Hematopoietic multipotent progenitor cell treated with erythropoietin and hydrocortisone succinate and interleukin-3 and kit ligand, for 15 days (in vitro differentiated cells): ENCODE measurements at places on chromosomes 2 and 18.

DNA sequence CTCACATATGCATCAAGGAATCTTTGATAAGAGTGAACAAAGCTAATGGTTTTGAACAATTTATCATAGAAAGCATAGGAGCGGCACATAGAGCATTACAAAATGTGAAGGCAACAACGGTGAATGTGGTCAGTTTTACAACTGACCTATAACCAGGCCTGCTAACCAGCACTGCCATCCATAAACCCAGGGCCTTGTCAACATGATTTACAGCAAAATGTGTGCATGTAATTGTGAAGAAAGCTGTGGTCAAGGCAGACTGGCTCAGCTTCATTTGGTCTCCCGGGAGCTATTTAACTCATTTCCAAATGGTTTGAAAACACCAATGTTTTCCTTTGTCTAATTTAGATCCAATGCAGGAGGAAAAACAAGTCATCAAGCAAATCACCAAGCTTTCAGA, 119.8 kb downstream of the DHRS9 start:
- DNase-seq: no peak

DNA sequence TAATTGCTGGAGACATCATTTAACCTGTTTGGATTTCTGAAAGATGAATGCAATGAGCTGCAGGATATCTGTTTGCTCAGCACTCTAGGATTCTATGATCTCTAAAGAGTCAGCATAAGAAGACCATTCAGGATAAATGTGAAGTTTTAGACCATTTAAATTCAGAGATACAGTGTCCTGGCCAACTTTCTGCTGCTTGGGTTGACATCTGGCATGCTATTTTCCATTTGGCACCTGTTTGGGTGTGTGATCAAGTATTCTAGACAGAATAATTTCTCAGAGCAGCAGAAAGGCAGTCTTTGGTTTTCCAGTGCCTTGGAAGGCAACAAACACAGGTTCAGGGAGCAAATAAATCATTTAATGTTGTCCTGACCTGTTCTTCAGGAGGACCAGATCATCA, 144.8 kb upstream of the NDUFV2 start:
- DNase-seq: no peak

DNA sequence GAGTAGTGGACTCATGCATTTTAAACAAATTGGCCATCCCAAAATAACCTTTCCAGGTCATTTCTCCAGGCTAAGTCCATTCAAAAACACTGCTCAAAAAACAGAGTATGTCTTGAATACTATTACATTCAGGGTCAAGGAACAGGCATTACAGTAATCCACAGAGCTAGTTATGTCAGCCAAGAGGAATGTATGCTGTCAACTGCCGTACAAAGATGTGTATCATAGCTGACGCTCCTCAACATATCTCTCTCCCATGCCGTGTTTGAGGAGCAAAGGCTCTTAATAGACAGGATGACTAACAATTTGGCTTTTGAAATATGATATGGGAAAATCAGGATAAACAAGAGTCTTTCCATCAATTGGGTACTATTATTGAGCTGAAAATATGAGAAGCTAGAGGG, 68.8 kb upstream of the KCTD1 start:
- DNase-seq: no peak

- DNase-seq: no peak
Measured at GRCh38 chr2:29119211-29119610, 4.0 kb downstream of the CLIP4 start.

DNA sequence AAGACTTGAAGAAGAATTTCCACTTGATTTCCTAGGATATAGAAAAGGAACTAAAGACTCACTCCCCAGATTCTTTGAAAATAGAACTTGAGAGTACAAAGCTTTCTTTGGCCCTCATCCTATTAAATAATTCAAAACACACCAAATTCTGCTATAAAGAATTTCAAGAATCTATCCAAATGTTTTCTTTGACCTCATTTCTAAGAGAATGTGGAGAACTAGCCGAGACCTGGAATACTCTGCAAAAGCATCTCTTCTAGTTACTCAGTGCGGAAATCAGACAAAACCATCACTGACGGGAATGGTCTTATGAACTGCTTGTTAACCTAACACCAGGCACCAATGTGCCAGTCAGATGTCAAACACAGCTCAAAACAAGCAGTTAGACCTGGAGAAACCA, 44.2 kb upstream of the ARL5A start:
- DNase-seq: no peak

DNA sequence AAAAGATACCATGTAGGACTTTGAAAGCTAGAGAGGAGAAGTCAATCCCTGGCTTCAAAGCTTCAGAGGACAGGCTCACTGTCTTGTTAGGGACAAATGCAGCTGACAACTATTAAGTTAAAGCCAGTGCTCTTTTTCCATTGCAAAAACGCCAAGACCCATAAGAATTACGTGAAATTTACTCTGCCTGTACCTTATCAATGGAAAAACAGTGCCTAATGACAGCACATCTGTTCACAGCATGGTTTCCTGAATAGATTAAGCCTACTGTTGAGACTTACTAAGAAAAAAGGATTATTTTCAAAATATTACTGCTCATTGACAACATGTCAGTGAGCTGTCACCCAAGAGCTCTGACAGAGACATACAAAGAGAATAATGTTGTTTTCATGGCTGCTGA, 52.9 kb downstream of the ANKRD12 start:
- DNase-seq: peak; percentile 25

- no peak for DNase-seq
Measured at GRCh38 chr2:71997843-71998242, 149.8 kb downstream of the CYP26B1 start.

DNA sequence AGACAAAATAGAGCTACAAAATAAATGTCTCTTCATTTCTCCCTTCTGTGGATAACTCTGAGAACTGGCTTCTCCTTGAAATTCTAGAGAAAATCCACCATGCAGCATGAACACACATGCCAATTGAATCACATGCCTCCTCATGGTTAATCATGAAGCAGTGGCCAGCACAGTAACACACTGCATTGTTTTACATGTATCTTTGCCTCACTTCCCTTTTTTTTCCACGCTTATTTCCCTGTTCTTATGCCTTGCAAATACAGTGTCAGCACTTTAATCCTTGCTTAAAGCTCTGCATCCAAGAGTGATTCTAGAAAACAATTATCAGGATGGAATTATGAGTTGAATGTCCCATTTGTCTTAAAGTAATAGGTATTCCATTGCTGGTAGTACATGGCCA, 50.3 kb upstream of the ZBTB7C start:
- DNase-seq: no peak

DNA sequence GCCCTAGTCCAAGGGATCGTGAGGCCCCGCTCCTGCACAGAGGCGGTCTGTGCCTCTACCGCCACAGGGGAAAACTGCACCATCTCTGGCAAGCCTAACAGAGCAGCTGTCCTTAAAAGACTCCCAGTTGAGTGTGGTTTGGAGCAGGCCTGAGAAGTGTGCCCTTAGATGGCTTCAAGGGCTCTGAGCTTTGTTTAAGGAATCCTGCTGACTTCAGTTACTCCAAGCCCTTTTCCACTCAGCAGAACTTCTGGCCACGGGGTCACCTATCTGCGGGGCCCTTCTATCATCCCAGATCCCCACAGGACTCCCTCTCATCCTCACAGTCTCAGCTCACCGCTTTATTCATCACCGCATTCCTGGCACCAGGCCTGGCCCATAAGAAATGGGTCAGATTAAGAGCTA, 131.5 kb downstream of the CCDC74A start:
- DNase-seq: no peak

GRCh38 chr2:191954451-191954850, 107.6 kb upstream of the CAVIN2 start:
- DNase-seq: no peak

- DNase-seq: no peak
Measured at GRCh38 chr2:128597121-128597762, 278.6 kb upstream of the HS6ST1 start.

DNA sequence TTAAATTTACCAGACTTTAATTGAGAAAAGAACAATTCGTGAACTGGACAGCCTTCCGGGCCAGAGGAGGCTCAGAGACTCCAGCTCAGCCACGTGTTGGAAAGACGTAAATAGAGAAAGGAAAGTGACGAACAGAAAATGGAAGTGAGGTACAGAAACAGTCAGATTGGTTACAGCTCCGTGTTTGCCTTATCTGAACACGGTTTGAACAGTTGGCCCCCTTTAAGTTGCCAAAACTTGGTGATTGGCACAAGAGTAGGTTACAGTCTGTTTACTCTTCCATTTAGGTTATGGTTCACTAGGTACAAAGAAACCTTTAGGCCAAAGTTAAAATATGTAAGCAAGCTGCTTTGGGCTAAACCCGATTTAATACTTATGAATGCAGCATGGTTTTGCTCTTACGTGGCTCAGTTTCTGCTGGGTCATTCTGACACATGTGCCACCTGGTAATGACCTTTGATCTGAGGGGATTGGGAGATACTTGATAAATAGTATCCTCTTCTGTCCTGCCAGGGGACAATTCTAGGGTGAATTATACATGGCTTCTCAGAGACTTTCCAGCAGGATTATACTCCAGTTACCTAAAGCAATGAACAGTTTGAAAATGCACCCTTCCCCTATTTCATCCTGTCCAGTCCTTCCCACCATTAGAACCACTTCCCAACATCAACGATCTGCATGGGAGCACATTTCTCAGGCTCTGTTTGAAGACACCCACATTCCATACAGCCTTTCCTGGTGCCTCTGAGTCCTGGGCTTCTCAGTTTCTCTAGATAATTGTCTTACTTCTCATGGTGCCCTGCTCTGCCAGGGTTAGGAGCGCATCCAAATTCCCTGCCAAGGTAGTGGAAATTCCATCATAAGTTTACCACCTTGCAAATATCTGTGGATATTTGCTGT, 65.1 kb upstream of the TGIF1 start:
- DNase-seq: no peak

- no peak for DNase-seq
Measured at GRCh38 chr2:19408592-19408991, 50.2 kb upstream of the OSR1 start.

DNA sequence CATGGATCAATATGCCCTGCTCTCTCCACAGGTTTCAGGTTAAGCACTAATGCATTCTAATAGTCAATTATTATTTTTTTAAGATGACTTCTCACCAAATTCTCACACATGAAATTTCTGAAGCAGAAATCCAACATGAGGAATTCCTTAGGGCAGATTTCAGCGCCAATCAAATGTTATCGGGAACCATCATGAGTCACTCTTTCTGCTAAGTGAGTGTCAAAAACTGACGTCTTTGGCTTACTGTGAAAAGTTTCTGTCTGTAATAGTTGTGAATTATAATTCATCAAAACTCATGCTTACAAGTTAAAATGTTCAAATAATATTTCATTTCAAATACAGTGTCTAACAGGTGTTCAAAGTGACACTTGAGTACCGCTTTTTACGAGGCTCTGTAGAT, 1038.6 kb downstream of the SOCS6 start:
- DNase-seq: no peak
